ENCODE measurements at places on chromosomes 1 and 21.

- DNase-seq, result no peak
These were observed 34.8 kb downstream of the KCNQ4 start for GRCh38 chr1:40818264-40818961.

DNA sequence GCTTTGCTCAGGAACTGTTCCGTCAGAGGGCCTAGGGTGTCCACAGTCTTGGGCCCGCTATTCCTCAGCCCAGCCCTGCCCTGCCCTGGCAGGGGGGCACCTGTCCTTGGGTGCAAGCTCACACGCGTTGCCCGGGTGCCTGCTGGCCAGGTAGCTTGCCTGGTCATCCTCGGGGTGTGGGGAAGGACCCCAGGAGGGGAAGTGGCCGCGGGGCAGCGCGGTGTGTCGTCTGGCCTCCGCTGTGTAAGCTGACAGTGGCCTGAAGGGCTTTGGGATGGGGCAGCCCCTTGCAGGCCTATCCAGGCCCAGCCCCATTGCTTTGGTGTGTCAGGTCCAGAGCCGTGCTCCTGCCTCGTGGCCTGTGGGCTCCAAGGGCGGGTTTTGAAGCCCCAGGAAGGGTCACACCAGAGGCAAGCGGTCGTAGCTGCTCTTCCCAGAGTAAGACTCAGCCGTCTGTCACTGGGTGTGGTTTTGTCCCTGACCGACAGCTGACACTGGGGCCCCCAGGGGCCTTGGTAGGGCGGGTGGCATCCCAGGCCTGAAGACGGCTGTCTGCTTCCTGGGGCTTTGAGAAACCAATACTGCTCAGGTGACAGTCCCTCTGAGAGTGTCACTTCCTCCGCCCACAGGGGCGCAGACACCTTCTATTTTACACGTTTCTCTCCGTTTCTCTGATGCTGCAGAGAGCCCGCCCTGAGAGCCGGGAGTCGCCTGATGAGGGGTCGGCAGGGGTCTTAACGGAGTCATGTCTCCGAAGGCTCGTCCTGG, 72.1 kb downstream of the SKI start:
- no peak for DNase-seq

GRCh38 chr1:244254467-244254866, 197.2 kb downstream of the ADSS2 start:
- DNase-seq, result no peak

- no peak for DNase-seq
These were observed 31.4 kb upstream of the CD84 start for GRCh38 chr1:160610569-160611242.

DNA sequence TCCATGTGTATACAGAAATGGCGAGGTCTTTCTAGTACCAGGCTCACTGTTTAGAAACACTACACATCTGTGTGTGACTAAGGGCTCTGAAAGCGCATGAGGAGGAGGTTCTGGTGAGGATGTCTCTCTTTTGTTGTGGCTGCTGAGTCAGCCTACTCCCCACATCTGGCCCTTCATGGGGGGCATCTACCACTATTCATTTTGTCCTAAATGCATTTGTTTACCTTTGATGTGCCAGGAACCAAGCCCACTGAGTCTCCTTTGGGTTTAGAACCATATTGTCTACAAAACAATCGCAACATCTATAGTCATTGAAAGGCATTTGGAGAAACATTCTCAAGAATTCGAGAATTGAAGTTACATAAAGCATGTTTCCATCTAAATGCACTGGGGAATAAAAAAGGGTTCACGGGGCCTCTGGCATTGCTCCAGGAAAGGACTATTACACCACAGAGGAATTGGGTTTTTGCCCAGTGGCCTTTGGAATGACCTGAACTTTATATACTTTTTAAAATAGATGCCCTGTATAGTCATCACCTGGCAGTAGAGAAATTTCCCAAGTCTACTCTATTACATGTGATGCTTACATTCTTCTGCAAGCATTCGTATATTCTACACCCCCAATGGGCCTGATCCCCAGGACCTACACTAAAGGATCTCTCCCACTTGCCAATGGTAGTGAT, 35.1 kb upstream of the ADORA3 start:
- DNase-seq, result no peak

GRCh38 chr1:91070298-91070697, 48.5 kb upstream of the ZNF644 start:
- no peak for DNase-seq

DNA sequence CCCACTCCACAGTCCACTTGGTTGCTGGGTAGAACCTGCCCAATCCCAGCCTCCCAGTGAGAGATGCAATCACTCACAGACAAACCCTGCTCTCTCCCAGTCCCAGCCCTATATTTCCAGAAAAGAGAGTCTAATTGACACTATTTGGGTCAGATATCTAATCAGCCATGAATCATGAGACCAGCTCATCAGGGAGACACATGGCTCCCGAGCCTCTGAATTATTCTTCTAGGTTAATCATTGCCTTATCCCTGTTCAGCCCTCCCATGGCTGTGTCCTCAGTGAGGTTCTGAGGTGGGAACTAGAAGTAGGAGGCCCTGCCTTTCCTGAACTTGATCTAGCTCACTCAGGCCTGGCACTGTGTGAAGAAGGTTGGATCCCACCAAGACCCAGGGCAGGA, 49.9 kb upstream of the ZC3H12A start:
- DNase-seq, result no peak

- DNase-seq, result no peak
These were observed 15.2 kb downstream of the CDCP2 start for GRCh38 chr1:54137534-54138061.

DNA sequence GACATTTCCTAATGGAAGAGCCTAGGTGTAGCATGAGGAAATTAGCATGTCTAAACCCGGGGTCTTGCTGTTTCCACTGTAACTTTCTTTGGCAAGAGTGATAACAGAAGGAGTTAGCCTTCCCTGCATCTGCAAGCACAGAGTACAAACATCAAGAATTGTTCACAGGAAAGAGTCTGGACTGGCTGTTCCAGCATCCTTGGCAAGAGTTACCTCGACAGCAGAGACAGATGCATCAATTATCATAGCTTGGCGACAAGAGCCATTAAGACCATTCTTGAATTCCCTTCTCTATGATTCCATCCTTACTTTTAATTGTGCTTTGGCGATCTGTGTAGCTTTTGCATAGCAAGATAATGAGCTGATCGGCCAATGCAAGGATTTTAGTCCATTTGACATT, 82.8 kb upstream of the RALGPS2 start:
- DNase-seq, result no peak

GRCh38 chr1:63004868-63005267, 220.9 kb downstream of the ATG4C start:
- no peak for DNase-seq

DNA sequence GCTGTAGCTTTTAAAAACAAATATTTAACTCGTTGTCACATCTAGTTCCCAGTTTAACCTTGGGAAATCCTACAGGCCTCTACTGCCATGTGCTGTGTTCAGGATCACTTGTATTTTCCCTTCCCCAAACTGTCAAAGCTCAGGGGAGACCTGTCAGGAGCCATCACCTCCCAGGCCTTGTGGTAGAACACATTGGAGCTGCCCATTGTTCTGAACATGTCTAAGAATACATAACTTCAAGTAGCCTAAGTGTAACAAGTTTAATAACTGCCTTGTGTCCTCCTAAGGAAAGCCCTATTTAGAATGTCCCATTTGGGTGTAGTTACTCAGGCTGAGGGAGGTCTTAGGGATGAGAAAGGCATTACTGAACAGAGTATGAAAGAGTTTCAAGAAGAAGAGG, 28.6 kb upstream of the PIGC start:
- no peak for DNase-seq

DNA sequence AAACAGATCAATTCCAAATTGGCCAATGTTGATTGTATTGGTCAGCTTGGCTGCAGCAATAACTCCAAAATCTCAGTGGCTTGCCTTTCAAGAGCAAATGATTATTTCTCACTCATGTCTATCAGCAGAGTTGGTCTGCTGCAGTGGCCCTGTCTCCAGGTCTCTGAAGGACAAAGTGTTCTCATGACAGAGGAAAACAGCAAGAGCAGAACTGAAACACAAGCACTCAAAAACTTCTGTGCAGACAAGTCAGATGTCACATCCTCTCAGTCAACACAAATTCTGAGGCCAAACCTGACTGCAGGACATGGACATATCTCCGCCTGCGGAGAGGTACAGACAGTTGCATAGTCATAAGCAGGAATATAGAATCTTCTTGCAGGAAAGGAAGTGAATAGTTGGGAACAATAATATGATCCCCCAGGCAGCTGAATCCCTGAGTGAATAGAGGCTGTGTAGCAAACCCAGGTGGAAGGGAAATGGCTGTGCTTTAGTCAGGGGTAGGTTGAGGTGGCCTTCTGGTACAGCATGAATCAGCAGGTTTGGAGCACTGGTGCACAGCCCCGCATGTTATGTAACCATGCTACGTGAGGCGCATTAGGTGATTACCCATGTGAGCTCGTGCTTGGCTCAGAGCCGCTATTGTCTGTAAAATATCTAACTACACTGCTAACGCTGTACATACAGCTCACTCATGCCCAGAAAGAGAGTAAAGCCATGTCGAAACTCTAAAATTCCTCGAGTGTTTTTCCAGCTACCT, 17.1 kb upstream of the UBE2U start:
- DNase-seq, result no peak

DNA sequence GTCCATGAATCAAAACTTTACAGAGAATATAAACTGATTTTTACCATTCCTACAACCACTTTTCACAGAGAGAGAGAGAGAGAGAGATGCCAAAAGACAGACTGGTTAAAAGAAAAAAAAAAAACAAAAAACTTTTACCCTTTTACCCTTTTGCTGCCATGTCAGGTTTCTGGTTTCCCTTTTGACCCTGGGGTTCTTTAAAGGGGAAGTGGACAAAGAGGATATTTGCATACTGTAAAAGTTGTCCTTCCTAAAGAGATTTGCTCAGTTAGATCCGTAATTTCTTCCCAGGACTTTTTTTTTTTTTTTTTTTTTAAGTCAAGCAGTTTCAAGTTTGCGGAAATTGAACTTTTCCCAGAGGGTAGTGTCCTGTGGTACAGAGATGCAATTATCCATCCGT, 287.8 kb upstream of the RGS18 start:
- no peak for DNase-seq

DNA sequence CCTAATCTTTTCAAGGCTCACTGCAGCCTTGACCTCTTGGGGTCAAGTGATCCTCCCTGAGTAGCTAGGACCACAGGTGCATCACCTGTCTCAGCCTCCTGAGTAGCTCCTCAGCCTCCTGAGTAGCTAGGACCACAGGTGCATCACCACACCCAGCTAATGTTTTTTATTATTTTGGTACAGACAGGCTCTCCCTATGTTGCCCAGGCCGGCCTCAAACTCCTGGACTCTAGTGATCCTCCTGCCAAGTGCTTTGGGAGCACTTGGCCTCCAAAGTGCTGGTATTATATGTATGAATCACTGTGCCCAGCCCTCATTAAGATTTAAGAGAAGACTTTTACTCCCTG, 58.5 kb upstream of the S1PR1 start:
- no peak for DNase-seq

DNA sequence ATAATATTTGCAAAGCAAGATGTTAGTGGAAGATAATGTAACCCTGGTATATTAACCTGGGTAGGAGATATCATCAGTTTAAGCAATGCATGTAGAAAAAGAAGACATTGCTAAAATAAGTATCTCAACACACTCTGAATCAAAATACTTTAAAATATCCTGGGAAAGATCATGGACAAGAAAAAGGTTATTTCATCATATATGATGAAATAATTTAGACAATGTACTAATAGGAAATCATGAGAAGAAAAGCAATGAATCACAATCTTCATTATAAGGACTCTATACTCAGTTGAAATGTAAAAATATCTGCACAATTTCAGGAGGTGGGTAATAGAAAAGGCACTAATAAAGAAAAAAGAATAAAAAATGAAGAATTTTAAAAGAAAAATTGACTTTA, 158.8 kb downstream of the KCNT2 start:
- no peak for DNase-seq

GRCh38 chr1:3821004-3821403, 24.7 kb upstream of the LRRC47 start:
- DNase-seq, result peak; percentile 85

- no peak for DNase-seq
These were observed 59.9 kb downstream of the ARHGEF16 start for GRCh38 chr1:3514404-3514803.

GRCh38 chr1:12230549-12231275, 882 bp downstream of the VPS13D start:
- peak; percentile 47 for DNase-seq

DNA sequence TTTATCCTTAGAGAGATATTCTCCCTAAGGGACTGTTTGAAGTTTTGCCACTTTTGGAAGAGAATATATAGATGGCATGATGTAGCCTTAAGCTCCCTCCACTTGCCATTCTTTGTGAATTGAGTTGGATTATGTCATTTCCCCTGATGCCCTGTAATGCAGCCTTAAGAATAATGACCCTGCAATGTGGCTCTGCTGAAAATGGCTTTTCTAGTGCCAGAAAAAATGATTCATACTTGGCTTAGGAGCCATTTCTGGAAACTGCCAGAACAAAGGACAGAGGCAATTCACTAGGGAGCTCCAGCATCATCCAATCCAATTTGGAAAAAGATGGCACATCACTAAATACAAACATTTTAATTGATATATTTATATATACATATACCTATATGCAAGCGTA, 265.3 kb downstream of the SPATA17 start:
- DNase-seq, result no peak

DNA sequence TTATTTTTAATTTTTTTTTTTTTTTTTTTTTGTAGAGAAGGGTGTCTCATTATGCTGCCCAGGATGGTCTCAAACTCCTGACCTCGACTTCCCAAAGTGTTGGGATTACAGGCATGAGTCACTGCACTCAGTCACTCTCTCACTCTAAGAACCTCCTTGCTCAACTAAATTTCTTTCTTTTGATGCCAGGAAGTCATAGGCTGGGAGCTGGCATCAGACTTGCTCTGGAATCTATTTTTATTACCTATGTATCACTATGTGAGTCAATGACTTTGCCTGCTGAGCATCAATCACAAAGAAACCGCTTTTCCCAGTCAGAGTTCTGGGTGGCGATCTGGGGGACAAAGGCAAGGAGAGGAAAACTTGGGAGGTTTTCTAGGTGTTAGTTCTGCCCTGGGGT, 35.5 kb upstream of the PARP1 start:
- no peak for DNase-seq

DNA sequence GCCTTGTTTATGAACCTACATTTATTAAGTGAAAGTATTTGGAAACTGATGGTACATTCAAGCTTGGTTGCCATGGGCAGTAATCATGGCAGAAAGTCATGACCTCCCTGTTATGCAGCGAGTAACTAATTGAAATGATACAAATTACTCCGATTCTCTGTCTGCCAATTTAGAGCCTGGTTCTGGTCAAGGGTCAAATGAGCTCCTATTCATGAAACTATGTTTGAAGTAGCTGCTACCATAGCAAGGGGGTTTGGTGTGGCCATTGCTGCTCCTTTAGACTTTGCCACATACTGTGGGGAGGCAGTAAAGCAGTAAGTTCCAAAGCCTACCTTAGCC, 187.2 kb upstream of the FOXD3 start:
- DNase-seq, result no peak

DNA sequence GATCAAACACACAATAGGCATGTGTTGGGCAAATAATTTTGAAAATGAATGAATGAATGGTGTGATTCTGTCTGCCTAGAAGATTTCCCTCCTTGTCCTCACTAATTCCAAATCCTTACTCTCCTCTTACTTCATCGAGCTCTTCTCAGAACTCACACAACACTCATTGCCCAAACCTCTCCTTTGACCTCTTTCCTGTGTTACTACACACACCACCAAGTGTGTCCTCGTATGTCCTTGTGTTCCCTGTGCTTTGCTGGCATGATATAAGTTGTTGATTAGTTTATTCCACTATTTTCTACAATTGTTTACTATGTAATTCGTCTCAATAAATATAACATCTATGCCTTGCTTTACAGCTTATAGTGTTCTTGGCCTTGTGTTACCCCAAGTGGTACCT, 41.4 kb upstream of the GALNT2 start:
- DNase-seq, result no peak

Data from D341Med (cell line).